DND-41 (cell line): ENCODE measurements at places on chromosomes 7 and 10.

- DNase-seq: no peak
These were observed 10.2 kb downstream of the PLEKHA8 start for GRCh38 chr7:30038196-30038980.

DNA sequence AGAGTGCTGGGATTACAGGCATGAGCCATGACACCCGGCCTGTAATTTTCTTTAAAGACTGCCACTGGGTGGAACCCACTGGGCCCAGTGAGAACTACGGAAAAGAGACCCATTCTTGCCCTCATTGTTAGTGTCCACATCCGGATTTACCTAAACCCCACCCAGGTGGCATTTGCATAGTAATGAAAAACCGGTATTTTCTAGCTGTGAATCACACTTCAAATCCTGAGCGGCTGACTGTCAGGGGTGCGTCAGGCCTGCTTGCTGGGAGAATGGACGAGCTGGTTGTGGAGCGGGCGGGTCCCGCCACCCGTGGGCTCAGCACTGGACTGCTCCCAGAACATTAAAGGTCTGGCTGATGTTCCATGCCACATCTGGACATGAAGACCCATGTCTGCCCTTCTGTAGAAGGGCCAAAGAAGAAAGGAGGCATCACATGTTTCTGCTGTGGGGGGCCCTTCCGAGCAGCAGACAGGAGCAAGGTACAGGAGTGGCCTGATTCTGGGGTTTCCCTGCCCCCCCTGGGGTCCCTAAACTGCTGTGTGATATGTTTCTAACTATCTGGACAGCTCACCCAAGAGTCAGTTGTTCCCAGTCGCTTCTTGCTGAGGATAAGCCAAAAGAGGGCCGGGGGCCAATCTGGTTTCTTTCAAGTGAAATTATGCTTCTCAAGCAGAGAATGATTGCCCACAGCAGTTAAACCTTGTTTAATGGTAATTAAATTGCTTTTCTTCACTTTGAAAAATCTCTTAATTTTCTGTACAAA lies 46.4 kb downstream of the KIAA1217 start:
- no peak for DNase-seq

DNA sequence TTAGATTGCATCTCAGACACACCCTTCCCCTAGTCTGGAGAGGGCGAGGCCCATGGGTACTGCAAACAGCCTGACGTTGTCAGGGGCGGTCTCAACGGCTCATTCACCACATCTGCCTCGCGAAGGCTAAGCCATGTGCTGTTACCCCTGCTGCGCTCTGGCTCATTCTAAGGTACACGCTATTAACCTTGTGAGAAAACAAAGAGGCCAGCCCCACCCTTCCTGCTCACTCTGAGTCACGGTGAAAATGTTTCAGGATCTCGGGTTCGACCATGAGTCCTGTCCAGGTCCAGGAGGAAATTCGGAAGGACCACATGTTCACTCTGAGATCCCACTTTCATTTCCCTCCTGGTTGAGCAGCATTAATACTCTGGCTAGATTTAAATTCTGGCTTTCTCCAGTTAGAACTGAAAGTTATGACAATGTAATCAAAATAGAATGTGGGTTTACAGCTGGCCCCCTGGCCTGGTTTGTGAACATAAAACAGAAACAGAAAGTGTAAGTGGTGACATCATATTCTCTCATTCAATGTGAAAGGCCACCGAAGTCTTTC lies 55.2 kb downstream of the EGFR start:
- peak; percentile 17 for DNase-seq

DNA sequence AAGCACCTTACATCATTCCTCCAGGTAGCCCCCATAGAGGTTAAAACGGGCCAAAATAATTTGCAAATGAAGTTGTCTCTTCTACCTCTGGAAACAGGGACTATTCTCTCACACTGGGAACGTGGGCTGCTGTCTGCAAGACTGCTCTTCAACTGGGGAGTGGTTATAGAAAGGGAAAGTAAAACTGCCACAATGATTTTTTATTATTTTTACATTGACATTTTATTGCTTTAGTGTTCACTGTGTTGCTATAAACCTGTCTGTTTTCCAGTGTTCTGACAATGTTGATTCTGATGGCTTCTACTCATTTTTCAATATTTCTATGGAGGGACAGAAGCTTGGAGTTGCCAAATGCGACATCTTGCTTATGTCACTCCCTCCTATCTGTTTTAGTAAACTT lies 115.1 kb upstream of the ANTXRL start:
- no peak for DNase-seq

DNA sequence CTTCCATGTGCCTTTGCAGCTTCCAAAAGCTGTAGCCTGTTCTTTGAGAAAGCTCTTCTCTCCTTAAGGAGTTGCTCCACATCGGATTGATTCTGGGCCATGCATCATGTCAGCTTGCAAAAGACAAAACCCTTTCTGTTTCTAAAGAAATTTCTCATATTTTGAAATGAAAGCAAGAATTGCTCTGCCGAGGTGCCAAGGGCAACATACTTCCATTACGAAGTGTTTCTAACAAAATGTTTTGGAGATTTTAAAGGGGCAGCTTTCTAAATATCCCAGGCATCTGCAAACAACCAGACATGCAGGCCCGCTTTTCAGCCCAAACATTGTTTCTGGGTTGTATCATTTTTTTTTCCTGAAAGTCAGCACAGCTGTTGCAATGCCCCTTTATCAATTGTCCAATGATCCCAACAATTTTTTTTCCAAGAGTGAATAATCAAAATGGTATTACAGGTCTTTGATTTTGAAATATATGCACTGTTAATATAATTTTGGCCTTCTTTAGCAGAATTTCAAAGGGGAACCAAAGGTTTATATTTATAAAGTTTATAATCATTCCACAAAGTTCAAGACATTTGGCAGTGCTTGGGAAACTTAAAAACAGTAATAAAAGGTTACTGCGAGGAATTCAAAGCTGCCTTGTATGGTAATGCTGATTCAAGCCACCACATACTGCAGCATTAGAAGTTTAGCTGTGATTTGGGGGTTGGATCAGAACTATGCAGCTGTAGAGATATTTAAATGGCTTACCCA lies 61.0 kb downstream of the TES start:
- DNase-seq: no peak

DNA sequence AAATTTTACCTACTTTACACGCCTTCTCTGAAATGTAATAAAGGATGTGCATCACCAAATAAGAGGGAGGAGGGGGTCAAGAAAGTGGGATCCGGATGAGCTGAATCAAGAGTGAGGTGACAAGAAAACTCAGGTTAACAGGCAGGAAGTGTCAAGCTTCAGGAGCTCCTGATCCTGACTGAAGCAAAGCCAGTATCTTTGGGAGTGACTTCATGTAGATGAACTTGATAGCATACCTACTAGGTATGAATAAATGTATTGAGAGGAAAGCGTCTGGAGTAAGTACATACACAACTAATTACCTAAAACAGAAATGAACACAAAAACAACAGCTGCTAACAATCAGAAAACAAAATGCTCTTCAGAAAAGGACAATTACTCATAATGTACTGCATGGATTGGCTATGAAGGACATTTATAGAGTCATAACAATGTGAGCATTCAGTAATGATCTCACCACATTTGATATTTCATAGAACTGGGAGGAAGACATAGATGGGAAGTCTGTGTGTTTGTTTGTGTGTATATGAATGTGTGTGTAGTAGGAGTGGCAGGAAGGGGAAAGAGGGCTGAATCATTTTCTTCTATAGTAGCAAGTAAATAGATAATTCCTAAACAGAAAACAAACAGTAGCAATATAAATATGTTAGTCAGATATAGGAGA lies 29.4 kb downstream of the PRKG1 start:
- DNase-seq: no peak
